OCI-LY7 (cell line): ENCODE measurements at places on chromosomes 3 and 15. TPM values are rescaled to one million over a fixed set of nuclear protein-coding genes. Genes with fewer than 3 reads are reported as not detected.

- no peak for DNase-seq
Measured at GRCh38 chr15:57557267-57557666, 34.4 kb upstream of the MYZAP start.

- DNase-seq, result no peak
Measured at GRCh38 chr15:46956456-46956855, 760.8 kb upstream of the SEMA6D start.

GRCh38 chr3:52857133-52857532 lies 22.3 kb upstream of the MUSTN1 start:
- DNase-seq, result no peak

GRCh38 chr15:78075490-78076230 lies 1.9 kb downstream of the TBC1D2B start:
- DNase-seq, result no peak

GRCh38 chr3:128238184-128238489 lies 84.9 kb downstream of the EEFSEC start:
- DNase-seq, result no peak

GRCh38 chr3:186340204-186340603 lies 21.8 kb downstream of the DGKG start:
- no peak for DNase-seq

DNA sequence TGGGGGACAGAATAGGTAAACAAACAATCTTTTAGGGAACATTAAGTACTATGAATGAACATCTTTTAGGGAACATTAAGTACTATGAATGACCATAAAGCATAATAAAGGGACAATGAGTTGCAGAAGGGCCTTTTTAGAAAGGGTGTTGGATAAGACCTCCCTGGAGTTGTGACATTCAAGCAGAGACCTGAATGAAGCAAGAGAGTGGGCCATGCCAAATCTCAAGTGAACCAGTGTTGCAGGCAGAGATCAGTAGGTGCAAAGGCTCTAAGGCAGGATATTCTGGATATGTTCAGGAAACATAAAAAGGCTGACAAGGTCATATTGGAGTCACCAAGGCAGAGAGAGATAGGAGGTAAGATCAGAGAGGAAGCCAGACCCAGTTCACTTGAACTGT lies 29.4 kb upstream of the ZBTB38 start:
- no peak for DNase-seq

The SLC51A gene
- total RNA-seq, result not detected in 2 replicates

The DUOX2 gene
- 0.06 TPM in 1 of 2 replicates, not detected in the other for total RNA-seq

- no peak for DNase-seq
Measured at GRCh38 chr15:60118626-60119025, 114.5 kb downstream of the FOXB1 start.

The C3orf33 gene
- 0.40 and 0.74 TPM in 2 replicates for total RNA-seq

The CNTN4 gene
- not detected in 2 replicates for total RNA-seq

The PFKFB4 gene
- total RNA-seq, result 10.8 and 29.0 TPM in 2 replicates

The LRRC3B gene
- not detected in 2 replicates for total RNA-seq

The ITIH1 gene
- not detected in 2 replicates for total RNA-seq

The CNTN6 gene
- total RNA-seq, result not detected in 2 replicates

DNA sequence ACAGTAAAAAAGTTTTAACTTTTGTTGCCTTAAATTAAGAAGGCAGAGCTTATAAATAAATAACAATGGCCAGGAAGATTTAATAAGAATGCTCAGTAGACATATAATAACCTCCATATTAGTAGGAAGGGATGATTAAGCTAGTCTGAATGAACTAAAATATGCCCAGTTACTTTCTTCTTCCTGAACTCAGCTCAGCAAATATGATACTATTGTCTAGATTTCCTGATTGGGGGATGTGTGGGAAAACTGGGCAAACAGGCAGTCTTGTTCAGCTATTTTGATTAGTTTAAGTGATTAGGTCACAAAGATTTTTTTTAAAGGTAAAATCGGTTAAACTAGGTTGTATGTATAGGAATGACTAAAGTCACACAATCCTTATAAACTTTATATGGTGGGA lies 167.2 kb upstream of the SLC2A2 start:
- DNase-seq, result no peak

- peak; percentile 62 for DNase-seq
Measured at GRCh38 chr3:46953234-46954010, 23.1 kb downstream of the CCDC12 start.

DNA sequence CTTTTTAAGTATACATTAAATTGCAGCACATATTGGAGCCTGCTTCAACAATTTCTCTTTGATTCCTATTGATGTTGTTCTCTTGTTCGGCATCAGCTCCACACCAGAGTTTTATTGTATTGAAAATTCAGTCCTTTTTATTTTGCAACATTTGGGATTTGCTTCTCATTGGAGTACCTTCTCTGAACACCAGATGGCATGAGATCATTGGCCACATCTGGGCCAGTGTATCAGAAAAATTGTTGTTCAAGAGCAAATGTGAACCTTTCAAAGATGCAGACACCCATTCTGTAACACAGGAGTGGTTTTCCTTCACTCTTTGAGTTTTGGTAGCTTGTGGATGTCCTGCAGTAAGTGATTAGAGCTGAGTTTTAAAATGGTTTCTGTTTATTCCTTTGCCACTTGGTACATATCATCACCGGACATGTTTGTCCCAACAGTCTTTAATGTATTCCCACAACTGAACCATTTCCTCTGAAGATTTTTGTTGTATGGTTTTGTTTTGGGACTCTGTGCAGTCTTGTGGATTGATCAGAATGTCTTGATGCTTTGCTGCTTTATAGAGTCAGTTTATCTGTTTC lies 96.1 kb downstream of the MCTP2 start:
- peak; percentile 65 for DNase-seq

The OR5H6 gene
- not detected in 2 replicates for total RNA-seq

The KNG1 gene
- not detected in 2 replicates for total RNA-seq

DNA sequence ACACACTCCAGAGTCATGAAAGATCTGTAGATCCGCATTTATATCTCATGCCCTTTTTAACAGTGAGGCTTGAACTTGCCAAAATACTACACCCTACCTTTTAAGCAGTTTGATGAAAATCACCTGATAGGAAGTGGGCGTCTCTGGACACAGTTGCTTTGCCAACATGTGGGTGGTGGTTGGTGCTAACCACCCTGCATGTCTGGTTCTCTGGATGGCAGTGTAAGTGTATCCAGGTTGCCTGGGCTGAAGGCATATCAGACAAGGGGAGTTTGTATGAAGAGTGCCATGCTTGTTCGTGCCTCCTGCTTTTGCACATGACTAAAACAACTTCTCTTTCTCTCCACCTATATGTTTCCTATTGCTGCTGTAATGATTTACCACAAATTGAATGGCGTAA lies 159.6 kb downstream of the GHSR start:
- DNase-seq, result no peak

DNA sequence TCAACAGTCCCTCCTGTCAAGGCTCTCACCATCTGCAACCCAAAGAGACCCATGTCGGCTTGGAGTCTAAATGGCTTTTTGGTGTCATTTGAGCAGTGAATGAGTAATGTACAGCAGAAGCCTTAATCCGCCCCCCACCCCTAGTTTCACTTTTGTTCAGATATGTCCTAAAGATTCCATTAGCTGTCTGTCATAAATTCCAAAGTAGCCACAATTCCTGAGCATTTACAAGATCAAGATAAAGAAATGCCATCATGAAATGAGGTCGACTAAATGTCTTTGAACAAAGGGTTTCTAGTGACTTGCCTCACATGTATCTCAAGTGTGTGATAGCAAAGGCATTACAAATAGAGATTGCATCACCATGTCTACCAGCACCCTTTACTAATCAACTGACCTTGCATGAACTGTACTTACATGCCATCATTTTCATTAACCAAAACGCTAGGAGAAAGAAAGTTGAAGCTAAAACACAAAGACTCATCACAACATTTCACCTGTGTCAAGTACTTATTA lies 123.8 kb upstream of the PHLDB2 start:
- no peak for DNase-seq

GRCh38 chr3:4047366-4047765 lies 248.1 kb downstream of the LRRN1 start:
- DNase-seq, result no peak

The ETFA gene
- 126 and 146 TPM in 2 replicates for total RNA-seq
